Calu3 (cell line): ENCODE measurements at places on chromosomes 6 and 20. TPM values are rescaled to one million over a fixed set of nuclear protein-coding genes. Genes with fewer than 3 reads are reported as not detected.

- DNase-seq, result no peak
Observed at GRCh38 chr20:64035066-64035932, 683 bp upstream of the C20orf204 start.

- no peak for DNase-seq
Observed at GRCh38 chr20:31667315-31668285, 29.9 kb downstream of the COX4I2 start.

DNA sequence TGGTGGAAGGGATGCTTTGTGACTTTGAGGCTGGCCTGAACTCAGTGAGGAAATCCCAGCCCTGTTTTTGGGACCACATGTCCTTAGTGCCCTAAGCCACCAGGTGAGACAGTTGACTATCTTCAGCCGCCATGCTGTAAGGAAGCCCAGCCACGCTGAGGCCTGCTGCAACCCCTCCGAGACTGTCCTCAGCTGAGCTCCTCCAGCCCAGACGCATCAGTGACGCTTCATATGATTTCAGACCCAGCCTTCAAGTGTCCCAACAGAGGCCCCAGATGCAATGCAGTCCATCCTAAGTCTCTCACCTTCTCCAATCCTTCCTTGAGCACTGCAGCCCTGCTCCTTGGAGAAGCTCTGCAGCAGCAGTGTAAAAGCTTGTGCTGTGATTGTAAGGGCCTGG, 76.2 kb downstream of the NINL start:
- no peak for DNase-seq

DNA sequence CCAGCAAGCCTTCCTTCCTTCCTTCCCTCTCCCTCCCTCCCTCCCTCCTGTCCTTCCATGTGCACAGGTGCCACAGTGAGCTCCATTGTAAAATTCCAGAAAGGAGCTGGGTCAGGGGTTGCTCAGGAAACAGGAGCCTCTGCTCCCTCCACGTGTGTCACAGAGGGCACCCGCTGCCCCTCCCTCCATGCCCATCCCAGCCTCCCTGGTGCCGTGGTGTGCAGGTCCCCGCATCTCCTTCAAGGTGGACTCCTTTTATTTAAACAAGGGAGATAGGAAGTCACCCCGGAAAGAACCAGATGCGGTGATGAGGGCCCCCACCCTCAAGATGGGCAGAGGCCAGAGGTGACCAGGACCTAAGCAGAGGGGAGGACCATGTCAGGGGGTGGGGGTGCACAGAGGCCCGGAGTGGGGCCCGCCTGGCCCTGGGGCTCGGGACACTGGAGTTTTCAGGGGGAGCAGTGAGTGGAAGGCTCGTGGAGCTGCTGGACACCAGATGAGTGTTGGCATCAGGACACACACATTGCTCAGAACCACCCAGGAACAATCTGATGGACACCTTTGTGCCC, 85.4 kb downstream of the DHX35 start:
- no peak for DNase-seq

DNA sequence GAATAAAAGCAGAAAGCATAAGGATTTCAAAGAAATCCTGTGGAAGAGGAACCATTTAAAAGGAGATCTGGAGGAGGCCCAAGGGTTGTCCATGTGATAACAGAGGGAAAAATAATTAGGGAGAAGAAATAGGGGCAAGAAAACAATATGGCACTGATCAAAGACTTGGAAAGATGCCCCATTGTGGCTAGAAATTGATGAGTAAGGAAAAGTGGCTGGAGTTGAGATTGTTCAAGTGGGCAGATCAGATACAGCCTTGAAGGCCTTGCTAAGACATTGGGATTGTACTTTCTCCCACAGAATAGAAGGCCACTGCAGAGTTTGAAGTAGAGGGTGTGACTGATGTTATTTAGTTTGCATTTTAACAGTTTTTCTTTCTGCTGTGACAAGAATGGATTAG, 213.3 kb downstream of the CBLN4 start:
- no peak for DNase-seq

DNA sequence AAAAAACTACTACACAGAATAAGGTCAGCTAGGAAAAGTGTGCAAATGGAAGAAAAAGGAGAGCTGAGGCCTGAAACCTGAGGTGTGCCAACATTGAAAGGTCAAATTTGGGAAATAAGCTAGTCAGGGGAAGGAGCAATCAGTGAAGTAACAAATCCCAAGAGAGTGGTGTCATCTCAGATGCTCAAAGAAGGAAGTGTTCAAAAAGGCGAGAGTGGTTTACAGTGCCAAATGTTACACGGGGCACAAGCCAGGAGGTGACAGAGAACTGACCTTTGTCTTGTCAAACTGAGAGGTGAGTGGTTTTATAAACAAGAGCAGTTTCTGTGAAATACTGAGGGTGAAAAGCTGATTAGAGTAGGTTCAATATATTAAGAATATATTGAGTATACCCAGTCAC, 83.0 kb upstream of the TCF21 start:
- DNase-seq, result no peak

- no peak for DNase-seq
Observed at GRCh38 chr6:11428895-11429294, 108.7 kb upstream of the TMEM170B start.

GRCh38 chr20:38833154-38833856, 27.8 kb downstream of the PPP1R16B start:
- DNase-seq, result no peak

- DNase-seq, result peak; percentile 6
Observed at GRCh38 chr6:126955621-126956020, 162.8 kb upstream of the RSPO3 start.

DNA sequence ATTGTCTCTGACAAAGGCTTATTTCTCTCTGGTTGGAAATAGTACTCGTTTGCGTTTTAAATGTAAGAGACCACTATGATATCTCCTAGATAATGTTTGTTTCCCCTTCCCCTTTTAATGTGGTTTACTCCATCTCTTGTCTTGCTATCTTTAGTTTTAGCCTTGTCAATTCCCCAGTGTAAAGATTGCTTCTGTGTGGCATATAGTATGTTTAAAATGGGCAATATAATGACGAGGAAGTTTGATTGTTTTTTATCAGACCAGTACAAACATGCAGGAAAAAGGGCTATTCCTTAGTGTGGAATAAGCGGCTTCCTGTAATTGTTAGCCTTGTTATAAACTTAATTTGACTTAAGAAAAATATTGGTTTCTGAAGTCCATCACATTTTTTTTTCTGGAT, 3.1 kb downstream of the QKI start:
- no peak for DNase-seq

GRCh38 chr6:115358616-115359015, 702.1 kb downstream of the FRK start:
- DNase-seq, result no peak

DNA sequence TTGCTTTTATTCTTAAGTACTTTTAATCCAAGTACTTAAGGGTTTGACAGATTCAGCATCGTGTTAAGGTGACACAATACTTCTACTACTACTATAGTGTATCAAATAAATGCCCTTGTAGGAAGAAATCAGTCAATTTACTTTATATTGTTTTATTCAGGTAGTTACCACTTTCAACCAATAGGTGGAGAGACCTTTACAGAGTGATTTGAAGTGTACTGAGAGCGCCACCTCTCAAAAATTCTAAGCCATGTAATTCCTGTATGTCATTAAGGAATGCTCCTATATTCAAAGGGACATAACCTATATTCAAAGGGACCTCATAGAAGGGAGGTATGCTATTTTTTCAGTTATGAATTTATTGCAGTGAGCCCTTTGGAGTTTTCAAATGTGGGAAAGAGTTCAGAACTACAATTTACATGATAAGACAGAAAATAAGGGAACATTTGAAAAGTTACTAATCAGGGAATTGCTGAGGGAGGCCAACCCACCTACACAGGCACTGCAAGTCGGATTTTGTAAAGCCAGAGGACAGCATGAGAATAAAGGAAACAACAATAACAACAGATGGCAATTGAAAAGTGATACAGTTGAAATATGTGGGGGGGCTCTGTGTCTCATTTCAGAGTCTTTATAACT, 955.6 kb downstream of the TBC1D32 start:
- no peak for DNase-seq

Gene FOXQ1
- 46.1 and 51.0 TPM in 2 replicates for total RNA-seq

Gene ALDH8A1
- total RNA-seq, result 0.68 and 1.5 TPM in 2 replicates

Gene CFAP61
- total RNA-seq, result not detected in 2 replicates

Gene SEL1L2
- not detected in 2 replicates for total RNA-seq

Gene TNNC2
- total RNA-seq, result not detected in 2 replicates

Gene RPS6KA2
- total RNA-seq, result 25.8 and 41.3 TPM in 2 replicates

Gene EDN1
- 24.7 and 40.6 TPM in 2 replicates for total RNA-seq

Gene C6orf58
- total RNA-seq, result 0.31 and 0.64 TPM in 2 replicates

Gene XKR7
- total RNA-seq, result not detected in 2 replicates

Gene NRN1
- total RNA-seq, result not detected in 2 replicates

Gene PDYN
- total RNA-seq, result not detected in 2 replicates
